T-cell (primary cell): ENCODE measurements at places on chromosomes 1 and 21. TPM values are rescaled to one million over a fixed set of nuclear protein-coding genes. Genes with fewer than 3 reads are reported as not detected.

GRCh38 chr1:94336991-94337390 is 81.2 kb upstream of the ABCD3 start:
- DNase-seq: no peak
- H3K36me3 ChIP-seq: no peaks in the 10 kb centered on the region
- H3K4me3 ChIP-seq: no peak overlapping the region
- H3K27me3 ChIP-seq: peaks cover 11% of the 10 kb centered on the region

CDK11B gene
- total RNA-seq: 38.0 TPM

FCRL5 gene
- total RNA-seq: 0.66 TPM

- peaks cover 16% of the 10 kb centered on the region for H3K27me3 ChIP-seq
- H3K27ac ChIP-seq: no peak overlapping the region
- no peaks in the 10 kb centered on the region for H3K36me3 ChIP-seq
- no peaks in the 10 kb centered on the region for H3K4me1 ChIP-seq
These were observed 16.9 kb downstream of the RAB7B start for GRCh38 chr1:205986292-205986691.

OPTC gene
- not detected for total RNA-seq

LIN28A gene
- not detected for total RNA-seq

DNA sequence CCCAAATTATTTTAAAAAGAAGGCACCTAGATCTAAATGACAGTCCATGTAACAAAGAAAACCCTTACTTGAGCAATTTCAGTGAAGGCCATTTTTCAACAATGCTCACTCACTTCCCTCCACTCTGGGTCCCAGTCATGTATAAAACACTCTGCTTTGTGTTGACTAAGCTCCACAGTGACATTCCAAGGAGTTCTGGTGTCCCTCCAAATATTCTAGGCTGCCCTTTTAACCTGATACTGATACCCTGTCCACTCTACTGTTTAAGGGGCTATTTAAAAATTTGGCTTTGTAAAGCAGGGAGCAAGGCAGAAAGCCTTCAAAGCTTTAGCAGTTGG is 73.6 kb downstream of the GNG12 start:
- H3K27me3 ChIP-seq: peaks cover 2% of the 10 kb centered on the region
- DNase-seq: no peak
- no peaks in the 10 kb centered on the region for H3K36me3 ChIP-seq

DNA sequence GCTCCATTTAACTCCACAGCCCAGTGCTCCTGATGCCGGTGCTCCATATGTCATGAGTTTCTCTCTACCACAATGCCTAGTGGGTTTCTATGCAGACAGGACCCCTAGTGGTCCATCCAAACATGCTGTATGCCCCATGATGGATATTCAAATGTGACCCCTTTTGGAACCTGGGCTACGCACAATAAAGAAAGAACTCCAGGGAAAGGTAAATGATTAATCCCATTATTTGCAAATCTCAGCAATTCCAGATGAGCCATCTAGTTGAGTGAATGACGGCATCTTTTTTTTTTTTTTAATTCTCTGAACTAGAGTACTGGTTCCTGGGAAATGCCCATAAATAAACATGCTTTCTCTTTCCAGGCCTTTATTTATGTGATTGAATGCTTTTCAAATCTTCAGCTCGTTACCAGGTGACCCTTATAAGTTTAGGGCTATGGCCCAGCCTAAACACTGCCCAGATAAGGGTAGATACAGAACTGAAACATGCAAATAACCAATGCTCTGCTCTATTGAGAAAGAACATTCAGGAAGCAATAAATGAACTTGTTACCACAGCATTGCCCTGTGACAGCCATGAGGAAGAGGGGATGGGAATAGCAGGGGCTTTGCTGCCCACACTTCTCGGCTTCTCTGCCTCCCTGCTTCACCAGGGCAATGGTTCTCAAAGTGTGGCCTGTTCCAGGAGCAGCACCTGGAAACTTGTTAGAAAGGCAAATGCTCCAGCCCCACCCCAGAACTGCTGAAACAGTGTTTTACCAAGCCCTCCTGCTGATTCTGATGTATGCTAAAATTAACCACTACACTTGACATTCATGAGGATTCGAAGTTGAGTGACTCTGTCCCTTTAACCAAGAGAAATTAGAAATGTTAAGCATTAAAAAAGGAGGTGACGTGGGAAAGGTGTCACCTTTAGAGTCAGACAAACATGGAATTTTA is 151.7 kb downstream of the SEC16B start:
- no peaks in the 10 kb centered on the region for H3K36me3 ChIP-seq
- H3K27ac ChIP-seq: no peak overlapping the region

- no peaks in the 10 kb centered on the region for H3K36me3 ChIP-seq
- H3K27ac ChIP-seq: no peak overlapping the region
- no peaks in the 10 kb centered on the region for H3K4me1 ChIP-seq
These were observed 52.8 kb downstream of the FMO4 start for GRCh38 chr1:171366816-171367215.
